ENCODE measurements at places on chromosomes 4 and X. TPM values are rescaled to one million over a fixed set of nuclear protein-coding genes. Genes with fewer than 3 reads are reported as not detected.

CSN1S1 gene
- not detected for total RNA-seq

PRDM5 gene
- 17.0 TPM for total RNA-seq

GAGE12E gene
- not detected for total RNA-seq

CLIC2 gene
- 64.0 TPM for total RNA-seq

HELT gene
- total RNA-seq, result 0.49 TPM

SYTL5 gene
- 0.46 TPM for total RNA-seq

STAP1 gene
- 1.7 TPM for total RNA-seq

POU3F4 gene
- total RNA-seq, result not detected

CHST7 gene
- total RNA-seq, result 7.5 TPM

AMTN gene
- not detected for total RNA-seq

KLB gene
- 0.87 TPM for total RNA-seq

PPP1R2C gene
- total RNA-seq, result not detected

S100G gene
- not detected for total RNA-seq

STATH gene
- not detected for total RNA-seq

SLC16A2 gene
- 8.1 TPM for total RNA-seq

RAB41 gene
- total RNA-seq, result not detected

GRID2 gene
- not detected for total RNA-seq

MTMR8 gene
- 1.9 TPM for total RNA-seq

HEPH gene
- total RNA-seq, result 16.9 TPM

DNA sequence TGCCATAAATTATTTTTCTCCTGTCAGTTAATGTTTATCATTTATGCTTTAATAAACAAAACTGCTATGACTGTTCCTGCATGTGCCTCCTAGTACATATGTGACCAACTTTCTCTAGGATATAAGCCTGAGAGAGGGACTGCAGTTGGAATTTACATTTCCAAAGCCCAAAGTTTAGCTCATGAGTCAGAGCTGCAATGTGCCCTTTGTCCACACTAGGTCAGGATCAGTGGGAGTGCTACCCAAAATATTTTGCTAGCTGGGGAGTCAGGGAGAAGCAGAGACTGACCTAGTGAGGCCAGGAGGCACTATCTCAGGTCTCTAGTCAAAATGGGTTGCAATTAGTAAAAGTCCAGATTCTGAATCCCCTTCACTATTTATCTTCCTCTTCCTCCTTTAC lies 92.7 kb downstream of the AR start:
- DNase-seq, result no peak

- no peak for DNase-seq
Measured at GRCh38 chr4:139535228-139535870, 20.7 kb downstream of the SETD7 start.

GRCh38 chr4:6262176-6262575 lies 7.5 kb upstream of the WFS1 start:
- no peak for DNase-seq

GRCh38 chr4:106370214-106370613 lies 1.6 kb upstream of the GIMD1 start:
- no peak for DNase-seq

DNA sequence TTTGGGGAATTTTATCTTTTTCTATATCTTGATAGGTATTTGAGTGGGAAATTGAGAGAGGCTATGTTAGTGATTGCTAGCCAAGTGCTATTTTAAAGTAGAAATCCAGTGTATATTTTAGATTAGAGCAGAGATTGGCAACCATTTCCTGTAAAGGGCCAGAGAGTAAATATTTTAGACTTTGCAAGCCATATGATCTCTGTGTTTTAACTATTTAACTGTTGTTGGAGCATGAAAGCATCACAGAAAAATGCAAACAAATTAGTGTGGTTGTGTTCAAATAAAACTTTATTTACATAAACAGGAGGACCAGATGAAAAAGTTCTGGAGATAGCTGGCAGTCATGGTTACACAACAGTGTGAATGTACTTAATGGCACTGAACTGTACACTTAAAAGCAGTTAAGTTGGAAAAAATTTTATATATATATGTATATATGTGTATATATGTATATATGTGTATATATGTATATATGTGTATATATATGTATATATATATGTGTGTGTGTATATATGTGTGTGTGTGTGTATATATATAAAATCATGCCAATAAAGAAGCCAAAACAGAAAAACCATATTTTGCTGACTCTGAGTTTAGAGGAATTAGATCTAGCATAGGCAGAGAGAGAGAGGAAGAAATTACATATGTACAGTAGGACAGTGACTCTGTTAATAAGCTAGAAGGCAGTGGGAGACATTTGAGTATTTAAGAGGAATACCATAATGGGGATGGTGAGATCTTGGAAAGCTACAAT lies 83.4 kb downstream of the TMEM164 start:
- DNase-seq, result no peak

- no peak for DNase-seq
Measured at GRCh38 chrX:13373431-13374187, 53.8 kb upstream of the ATXN3L start.

GRCh38 chrX:155068165-155068564 lies 2.8 kb downstream of the CMC4 start:
- DNase-seq, result no peak

- DNase-seq, result peak; percentile 100
Measured at GRCh38 chr4:129093191-129093920, at the start of gene SCLT1. Gene SCLT1, minus strand, starts transcription at chr4:129093539. Its CDS starts 436 bp downstream, at chr4:129093103.

- DNase-seq, result no peak
Measured at GRCh38 chr4:118587116-118587831, 97.9 kb upstream of the METTL14 start.

DNA sequence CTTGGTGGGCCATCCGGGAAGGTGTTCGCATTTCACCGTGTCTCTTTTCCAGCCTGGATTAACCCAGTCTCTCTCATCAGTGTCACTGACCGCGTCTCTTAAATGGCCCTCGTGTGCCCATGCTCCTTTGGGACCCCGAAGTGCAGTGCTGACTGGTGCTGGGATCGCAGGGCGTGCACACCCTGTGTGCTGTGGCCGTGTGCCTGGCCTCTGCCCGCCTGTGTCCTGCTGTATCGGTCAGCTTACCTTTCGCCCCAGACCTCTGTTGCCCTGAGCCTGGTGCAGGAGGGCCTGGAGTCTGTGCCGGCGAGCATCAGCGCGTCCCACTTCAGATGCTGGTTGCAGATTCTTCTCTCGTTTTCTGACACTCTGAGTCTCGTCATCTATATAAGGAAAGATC lies 68.3 kb upstream of the HGFAC start:
- no peak for DNase-seq

DNA sequence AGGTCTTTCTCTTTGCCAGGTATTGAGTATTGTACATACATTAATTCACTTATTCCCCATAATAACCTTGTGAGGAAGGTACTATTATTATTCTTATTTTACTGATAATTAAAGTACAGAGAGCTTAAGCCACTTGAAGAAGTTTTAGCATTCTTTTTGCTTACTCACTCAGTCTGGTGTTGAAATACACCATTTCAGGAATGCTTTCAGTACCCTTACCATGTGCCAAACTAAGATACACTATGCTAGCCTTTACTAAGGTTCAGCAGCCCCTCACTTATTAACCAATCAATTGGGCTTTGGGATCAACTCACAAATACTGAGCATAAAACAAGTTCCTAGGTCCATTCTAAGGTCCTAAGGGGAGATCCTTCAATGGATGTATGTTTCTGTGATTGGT lies 179.0 kb upstream of the FGF13 start:
- no peak for DNase-seq

DNA sequence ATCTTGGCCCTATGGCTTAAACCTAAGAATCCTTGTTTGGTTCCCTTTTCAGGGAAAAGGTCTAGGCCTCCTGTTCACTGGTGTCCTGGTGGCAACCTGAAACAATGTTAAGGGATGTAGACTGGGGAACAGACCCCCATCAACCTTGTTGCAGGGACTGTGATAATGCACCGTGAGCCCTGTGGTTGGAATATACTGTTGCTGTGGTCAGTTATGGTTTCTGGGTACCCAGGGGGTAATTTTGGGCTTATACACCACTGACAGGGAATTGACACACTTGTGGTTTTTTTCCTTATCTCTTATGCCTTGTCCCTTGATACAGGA lies 64.0 kb upstream of the WDR1 start:
- DNase-seq, result no peak

- DNase-seq, result no peak
Measured at GRCh38 chr4:1557221-1557597, 126.9 kb downstream of the FAM53A start.

DNA sequence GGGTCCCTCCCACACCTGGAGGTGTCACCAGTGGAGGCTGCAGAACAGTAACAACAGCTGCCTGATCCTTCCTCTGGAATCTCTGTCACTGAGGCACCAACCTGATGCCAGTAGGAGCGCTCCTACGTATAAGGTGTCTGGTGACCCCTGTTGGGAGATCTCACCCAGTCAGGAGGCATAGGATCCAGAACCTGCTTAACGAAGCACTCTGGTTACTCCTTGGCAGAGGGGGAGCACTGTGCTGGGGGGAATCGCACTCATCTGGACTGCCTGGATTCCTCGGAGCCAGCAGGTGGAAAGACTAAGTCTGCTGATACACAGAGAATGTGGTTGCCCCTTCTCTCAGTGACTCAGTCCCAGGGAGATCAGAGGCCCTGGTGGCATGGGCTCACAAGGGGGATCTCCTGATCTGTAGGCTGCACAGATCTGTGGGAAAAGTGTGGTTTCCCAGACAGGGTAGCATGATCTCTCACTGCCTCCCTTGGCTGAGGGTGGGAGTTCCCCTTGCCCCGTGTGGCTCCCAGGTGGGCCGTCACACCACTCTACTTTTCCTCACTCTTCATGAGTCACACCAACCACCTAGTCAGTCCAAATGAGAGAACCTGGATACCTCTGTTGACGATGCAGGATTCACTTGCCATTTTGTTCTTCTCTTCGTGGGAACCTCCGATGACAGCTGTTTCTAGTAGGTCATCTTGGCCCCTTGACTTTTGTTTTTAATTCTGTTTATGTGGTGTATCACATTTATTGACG lies 305.9 kb downstream of the IDS start:
- no peak for DNase-seq

- no peak for DNase-seq
Measured at GRCh38 chr4:84218031-84218430, 281.1 kb downstream of the NKX6-1 start.

DNA sequence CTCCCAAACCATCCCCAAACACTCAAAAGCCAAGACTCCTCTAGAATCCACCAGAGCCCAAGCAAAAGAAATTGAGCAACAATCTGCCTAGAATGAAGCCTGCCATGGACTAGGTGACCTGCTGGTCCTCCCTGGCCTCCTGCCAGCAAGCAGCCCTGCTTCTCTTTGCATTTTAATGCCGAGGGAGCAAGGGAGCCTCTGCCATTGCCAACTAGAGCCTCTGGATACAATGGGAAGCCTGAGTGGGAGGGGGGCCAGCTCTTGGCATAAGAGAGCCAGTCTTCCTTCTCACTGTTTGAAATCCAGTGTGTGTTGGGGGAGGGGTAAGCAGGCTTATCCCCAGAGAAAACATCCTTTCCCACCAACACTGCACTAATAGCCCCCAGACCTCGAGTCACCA lies 1.5 kb upstream of the GDPD2 start:
- DNase-seq, result no peak

DNA sequence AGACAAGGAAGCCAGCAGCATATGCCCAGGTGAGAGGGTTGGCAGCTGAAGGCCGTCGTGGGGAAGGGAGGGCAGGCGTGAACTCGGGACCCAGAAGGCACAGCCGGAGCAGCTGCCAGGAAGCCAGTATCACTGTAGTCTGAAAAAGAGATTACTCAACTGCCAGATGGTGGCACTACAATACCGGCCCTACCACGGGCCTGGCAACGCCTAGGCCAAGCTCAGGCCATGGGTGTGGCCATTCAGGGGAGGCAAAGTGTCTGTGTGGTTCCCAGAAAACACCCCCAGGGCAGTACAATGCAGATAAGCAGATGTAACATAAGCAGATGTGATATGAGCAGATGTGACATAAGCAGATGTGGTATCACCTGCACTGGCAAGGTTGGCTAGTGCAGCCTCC lies 236.0 kb downstream of the AFAP1 start:
- no peak for DNase-seq

DNA sequence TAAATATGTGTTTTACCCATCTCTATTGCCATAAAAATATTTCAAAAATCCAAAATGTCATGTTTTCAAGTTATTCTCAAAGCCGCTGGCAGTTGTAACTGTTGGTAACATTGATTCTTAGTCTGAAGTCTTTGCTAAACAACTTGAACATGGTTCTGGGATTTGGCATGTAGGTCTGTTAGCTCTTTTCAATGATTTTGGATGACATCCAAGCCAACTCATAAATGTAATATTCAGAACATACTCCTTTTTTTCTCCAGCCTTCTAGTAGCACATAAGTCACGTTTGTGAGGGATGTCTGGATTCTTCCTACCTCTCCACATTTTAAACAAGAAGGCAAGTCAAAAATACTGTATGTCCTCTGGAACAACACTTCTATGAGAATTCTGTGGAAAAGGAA lies 305.3 kb downstream of the PRR32 start:
- DNase-seq, result no peak

GRCh38 chrX:71107762-71108360 lies 1.3 kb upstream of the CXorf65 start:
- no peak for DNase-seq

GRCh38 chrX:65451663-65452062 lies 82.9 kb downstream of the LAS1L start:
- no peak for DNase-seq

- peak; percentile 85 for DNase-seq
Measured at GRCh38 chrX:86148024-86148511, at the start of gene DACH2. Gene DACH2, plus strand, starts transcription at chrX:86148451.

GRCh38 chr4:144646523-144647094 lies 653 bp downstream of the HHIP start:
- DNase-seq, result no peak

GRCh38 chrX:68146054-68146453 lies 287.2 kb downstream of the OPHN1 start:
- no peak for DNase-seq

DNA sequence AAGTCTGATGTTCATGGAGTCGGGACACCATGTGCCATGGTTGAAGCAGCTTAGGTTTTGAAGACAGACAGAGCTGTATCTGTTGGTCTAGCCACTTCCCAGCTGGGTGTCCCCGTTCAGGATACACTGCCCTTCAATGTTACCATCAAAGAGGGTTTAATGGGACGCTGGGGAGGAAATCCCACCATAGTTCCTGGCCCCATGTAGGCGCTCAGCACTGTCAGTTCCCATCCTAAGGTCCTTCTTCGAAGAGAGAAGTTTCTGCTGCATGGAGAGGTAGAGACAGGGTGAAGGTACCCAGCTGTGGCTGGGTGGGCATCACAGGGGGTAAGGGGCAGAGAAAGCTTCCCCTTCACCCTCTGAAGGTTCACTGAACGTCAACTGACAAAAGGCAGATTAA lies 3.7 kb downstream of the MGST2 start:
- DNase-seq, result no peak

DNA sequence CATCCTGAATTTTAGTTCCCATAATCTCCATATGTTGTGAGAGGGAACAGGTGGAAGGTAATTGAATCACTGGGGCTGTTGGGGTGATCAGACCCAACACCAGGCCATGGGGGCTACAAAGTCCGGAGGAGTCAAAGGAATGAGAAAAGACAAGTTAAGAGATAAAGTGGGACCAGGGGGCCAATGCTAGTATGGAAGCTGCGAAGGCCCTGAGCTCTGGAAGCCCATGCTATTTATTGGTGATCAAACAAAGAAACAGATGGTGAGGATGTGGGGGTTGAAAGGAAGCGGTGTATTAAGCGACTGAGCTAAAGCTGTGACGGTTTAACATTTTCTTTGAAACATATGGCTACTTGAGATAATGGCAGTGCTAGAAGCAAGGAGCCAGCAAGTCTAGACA lies 132.8 kb downstream of the PDGFC start:
- DNase-seq, result no peak

GRCh38 chr4:110055158-110055768 lies 142.6 kb downstream of the EGF start:
- DNase-seq, result no peak

GRCh38 chrX:38513112-38513742 lies 48.1 kb upstream of the TSPAN7 start:
- DNase-seq, result no peak

Measured in upper lobe of right lung (tissue), 1 donor.